Posterior cingulate gyrus (tissue), 11 donors: ENCODE measurements at places on chromosomes 16 and 17.

- DNase-seq = no peak
Observed at GRCh38 chr16:48432136-48432535, 46.9 kb upstream of the SIAH1 start.

DNA sequence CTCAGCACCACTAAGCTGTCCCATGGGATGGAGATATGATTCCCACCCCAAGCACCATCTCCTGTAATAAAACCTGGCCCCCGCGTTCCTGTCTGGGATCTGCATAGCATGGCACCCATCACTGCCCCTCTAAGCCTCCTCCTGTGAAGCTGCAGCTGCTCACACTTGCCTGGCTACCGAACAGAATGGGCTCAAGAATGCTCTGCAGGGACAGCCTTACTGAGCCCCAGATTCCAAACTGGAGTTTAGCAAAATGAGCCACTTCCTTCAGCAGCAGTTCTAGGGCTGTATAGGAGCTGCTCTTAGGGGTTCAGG lies 256.1 kb downstream of the CPPED1 start:
- DNase-seq = no peak

- no peak for DNase-seq
Observed at GRCh38 chr16:77660311-77660710, 62.0 kb upstream of the NUDT7 start.

DNA sequence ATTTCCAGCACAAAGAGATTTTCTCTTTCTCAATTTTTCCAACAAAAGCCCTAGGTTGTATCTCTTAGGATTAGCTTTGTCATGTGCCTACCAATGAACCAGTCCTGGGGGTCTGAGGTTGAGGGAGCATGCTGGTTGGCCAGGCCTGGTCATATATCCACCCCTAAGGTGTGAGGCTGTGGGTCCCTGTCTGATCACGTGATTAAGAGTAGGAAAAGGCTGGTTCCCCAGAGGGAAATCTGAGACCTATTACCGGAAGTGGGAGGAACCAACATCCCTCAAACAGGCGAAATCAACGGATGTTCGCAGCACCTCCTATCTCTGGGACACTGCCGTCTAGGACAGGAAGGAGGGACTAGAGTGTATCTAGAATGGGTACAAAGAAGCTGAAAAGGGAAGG lies 185.7 kb upstream of the IRX5 start:
- no peak for DNase-seq

DNA sequence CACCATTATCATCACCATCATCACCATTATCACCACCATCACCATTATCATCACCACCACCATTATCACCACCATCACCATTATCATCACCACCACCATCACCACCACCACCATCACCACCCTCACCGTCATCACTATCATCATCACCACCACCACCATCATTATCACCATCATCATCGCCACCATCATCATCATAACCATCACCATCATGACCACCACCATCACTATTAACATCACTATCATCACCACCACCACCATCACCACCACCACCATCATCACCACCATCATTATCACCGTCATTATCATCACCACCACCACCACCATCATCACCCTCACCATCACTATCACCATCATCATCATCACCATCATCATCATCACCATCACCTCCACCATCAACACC lies 9.1 kb downstream of the FOXL1 start:
- no peak for DNase-seq

DNA sequence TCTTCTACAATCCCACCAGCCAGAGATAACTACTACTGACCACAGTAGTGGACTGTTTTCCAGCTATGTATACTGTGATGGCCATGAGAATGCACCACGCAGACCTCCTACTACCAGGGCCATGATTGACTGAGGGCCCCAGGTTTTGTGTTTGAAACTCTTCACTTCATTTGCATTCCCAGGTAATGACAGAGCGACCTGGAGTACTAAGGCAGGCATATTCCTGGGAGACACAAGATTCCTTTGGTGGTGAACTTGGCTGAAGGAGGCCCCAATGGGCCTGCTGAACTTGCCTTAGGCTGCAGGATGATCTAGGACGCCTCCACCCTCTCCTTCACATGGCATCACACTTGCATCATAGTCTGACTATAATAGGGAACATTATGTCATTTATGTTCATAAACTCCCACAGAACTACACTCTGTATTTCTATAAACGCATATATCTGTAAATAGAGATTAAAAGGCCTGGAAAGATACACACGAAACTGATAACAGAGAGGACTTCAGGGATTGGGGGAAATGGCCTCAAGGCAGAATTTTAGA lies 30.4 kb downstream of the CLEC19A start:
- no peak for DNase-seq

DNA sequence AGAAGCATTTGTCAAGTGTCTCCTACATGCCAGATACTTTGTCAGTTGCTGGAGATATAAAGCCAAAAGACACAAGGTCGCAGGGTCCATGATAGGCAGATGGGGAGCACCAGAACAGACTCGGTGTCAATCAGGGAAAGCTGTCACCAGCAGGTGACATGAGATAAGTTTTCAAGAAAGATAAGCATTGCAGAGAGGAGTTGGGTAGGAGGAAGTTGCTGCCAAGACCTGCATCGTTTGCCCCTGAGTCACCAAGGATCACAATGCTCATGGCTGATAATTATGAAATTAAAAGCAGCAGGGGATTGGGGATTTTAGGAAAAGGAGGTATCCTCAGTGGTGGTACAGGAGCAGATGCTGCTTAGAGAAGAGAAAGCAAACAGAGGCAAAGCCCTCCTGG lies 551.1 kb upstream of the CDH11 start:
- no peak for DNase-seq

DNA sequence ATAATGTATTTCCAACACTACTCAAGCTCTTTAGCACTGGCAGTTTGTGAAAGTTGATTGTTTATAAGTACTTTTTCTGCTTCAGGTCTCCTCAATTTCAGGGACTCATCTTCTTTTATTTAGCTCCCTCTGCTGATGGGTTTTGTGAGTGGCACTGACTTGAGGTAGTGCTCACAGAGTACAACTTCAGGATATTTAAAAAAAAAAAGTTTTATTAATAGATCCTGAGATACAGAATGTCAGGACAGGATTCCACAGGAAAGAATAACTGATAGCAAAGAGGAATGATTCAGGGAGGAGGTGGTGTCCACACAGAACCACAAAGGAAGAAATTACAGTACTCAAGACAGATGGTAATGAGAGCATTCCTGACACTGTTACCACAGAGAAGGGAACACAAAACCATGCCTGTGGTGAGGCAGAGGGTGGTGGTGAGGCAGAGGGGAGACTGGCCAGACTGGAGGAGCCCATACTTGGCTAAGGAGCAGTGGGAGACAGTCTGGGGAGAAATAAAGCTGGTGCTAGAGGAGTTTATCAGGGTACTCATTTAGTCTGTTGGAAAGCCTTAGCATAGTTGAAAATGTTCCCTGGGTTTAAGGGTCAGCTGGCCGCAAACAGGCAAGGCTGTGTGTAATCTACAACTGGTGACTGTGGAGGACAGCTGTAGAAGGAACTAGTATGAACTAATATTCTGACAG lies 63.7 kb downstream of the SPAG9 start:
- DNase-seq = no peak

GRCh38 chr17:38939987-38940386 lies 14.6 kb downstream of the LASP1NB start:
- no peak for DNase-seq

DNA sequence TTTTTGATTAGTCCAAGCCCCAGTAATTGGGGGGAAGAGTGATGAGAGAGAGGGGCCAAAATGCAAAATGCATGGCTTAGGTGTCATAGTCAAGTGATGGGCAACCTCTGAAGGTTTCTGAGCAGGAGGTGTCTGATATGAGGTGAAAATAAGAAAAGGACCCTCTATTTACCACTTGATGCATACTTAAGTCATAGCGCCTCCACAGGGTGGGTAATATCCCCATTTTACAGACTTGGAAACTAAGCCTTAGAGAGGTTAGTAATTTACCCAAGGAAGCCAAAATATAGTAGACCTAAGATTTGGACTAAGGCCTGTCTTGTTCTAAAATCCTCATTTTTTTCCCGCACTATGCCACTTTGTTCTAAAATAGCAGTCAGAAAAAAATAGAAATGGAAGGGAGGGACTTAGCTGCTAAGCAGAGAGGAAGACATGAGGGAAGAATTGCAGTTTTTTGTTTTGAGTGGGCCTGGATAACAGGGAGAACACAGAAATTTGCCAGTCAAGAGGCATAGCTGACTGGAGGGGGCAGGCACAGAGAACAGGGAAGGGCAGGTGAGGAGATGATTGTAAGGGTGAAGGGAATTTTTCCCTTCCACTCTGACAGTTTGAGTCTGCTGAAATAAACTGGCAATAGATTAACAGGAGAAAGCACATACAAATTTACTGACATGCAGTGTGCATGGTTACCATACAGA lies 2.3 kb upstream of the GRB2 start:
- no peak for DNase-seq

DNA sequence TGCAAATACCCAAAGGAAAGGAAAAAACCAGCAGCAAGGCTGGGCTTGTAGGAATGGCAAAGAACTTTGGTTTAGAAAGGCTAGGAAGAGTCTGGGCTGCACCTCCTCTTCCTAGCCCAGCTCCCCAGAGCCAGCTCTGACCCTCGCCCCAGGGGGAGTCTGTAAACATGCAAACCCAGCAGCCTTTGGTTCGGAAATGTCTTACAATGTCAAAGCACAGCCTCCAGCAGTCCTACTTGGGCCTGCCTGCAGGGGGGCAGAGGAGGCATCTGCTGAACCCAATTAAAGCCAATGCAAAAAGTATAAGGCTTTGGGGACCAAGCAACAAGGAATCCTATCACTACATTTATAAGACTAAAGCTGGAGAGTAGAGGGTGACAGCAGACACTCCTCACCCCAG lies 5.0 kb upstream of the FTSJ3 start:
- DNase-seq = no peak

DNA sequence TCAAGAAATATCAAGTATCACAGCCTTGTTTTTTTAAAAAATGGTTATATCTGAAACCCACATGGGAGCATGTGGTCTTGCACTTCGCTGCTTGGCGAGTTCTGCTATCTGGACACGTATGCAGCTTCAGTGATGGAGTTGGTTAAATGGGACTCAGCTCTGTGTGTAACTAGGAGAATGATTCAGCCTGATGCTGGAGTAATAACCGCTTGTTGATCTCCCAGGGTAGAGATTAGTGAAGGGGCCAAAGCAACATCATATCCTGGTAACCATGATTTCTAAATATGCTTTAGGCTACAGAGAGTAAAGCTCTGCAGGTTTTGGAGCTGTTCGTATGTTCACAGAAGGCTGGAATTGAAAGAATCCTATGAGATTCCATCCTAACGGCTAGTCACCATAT lies 63.2 kb downstream of the IQCK start:
- no peak for DNase-seq

- no peak for DNase-seq
Observed at GRCh38 chr16:69474408-69474807, 50.0 kb downstream of the CYB5B start.

GRCh38 chr16:54699656-54700055 lies 231.0 kb upstream of the IRX5 start:
- no peak for DNase-seq

DNA sequence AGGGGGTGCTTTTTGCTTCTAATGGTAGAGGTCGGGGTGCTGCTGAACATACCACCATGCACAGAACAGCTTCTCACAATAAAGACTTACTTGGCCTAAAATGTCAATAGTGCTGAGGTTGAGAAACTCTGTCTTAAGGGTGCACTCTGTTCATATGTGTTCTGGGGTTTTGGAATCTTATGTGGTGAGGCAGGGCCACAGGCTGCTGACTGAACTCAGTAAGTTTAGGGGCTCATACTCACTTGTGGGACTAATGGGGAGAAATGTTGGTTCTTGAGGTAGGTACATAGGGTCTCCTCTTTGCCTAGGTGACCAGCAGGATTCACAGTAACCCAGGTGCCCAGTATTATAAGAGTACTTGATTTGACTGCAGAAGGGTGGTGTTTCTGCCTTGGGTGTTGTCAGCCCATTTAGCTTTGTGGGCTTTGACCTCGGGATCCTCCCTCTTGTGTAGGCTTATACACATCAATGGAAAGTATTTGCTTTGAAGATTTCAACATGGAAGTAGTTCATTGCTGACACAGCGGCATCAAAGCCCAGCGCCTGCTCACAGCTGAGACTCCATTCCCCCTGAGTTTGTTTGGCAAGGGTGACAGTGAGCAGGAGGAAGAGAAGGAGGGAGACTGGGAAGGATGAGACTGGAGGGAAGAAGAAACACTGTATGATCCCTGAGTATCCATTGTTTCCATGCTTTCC lies 17.2 kb downstream of the SLC7A6 start:
- no peak for DNase-seq

GRCh38 chr17:50848711-50849110 lies 13.3 kb downstream of the WFIKKN2 start:
- no peak for DNase-seq

DNA sequence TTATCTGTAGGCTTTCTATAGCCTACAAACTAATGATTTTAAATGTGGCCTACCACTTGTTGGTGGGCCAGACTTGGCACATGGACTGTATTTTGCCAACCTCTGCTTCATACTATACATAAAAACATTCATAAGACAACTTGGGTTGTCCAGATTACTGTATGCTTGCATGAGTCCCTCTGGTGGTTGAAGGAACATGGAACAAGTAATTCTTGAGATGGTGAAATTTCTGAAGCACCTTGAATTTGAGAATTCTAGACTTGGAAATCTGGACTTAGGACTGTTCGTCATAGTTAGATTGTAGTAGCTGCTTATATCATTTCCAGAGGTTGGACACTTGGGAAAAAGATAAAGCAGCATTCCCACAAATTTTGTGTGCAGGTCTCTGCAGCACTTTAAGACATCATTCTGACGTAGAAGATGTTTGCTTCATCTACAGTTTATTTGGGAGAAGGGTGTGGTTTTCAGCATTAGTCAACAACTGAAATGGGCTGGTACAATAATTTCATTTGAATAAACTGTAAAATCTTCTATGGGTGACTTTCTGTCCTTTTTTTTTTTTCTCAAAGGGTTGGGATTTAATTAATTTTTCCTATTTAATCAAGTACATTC lies 31.2 kb downstream of the NFATC3 start:
- DNase-seq = no peak

DNA sequence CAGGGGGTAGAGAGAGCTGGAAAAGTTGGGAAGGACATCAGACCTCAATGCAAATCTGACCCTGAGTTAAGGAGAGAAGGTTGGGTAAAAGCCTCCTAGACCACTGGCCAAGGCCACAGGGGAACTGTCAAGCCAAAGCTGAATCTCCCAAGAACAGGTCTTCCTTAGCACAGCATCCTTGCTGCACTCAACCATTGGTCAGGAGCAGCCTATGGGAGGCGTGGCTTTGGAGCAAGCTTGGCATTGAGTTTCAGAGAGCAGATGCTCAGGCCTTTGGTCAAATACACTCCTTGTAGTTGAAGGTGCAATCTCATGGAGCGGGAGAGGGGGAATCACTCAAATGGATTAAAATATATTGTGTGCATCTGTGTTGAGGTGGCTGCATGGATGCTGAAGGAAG lies 21.8 kb downstream of the SOX9 start:
- no peak for DNase-seq

- no peak for DNase-seq
Observed at GRCh38 chr16:50676684-50677225, 4.4 kb downstream of the SNX20 start.

DNA sequence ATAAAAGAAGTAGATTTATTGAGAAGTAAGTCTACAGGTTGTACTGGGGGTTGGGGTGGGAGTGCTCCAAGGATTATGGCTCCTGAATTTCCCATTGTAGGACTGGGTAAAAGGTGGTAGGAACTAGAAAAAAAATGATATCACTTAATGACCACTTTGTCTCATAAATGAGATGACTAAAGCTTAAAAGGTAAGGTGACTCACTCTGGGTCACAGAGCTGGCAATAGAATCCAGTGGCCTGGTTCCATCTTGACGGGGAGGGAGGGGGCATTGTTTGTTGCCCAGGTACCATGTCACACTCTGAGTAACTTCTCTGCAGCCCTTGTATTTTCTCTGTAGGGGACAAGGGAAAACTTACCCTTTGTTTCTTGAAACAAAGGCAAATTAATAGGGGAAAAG lies 126.1 kb downstream of the PITPNC1 start:
- DNase-seq = no peak
